Natural killer cell treated with Interleukin-12 subunit alpha and Interleukin-12 subunit beta and Interleukin-15 and Interleukin-18, amount 100 ng/mL, for 72 hours (primary cell): ENCODE measurements at places on chromosomes 3 and 15.

DNA sequence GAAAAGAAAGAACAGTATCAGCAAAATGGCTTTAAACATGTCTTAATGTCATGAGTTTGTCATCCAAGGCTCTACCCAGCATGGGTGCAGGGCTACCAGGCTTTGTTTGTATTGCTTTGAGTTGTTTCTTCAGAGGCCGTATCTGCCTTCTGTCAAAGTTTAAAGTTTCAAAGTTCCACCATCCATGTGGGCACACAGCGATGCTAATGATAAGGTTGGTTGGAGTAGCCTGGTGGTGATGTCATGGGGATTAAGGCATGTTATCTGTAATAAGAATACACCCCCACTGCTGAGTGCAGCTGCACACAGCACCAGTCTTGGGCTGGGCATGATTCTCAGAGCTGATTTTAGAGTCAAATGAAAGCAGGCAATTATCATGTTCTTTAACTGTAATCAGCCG lies 72.0 kb upstream of the LRTM1 start:
- H3K27ac ChIP-seq, result no peak overlapping the region
- no peak overlapping the region for H3K4me3 ChIP-seq
- no peak for DNase-seq
- H3K36me3 ChIP-seq, result no peaks in the 10 kb centered on the region
- no peaks in the 10 kb centered on the region for H3K4me1 ChIP-seq
- H3K27me3 ChIP-seq, result no peaks in the 10 kb centered on the region

- no peaks in the 10 kb centered on the region for H3K4me1 ChIP-seq
- no peak overlapping the region for H3K4me3 ChIP-seq
- H3K27me3 ChIP-seq, result no peaks in the 10 kb centered on the region
- DNase-seq, result no peak
These were observed 45.7 kb downstream of the SYNPR start for GRCh38 chr3:63323766-63324165.

- peak overlapping the region; percentile 86 for H3K4me3 ChIP-seq
- H3K36me3 ChIP-seq, result no peaks in the 10 kb centered on the region
- H3K4me1 ChIP-seq, result peaks cover 17% of the 10 kb centered on the region
- H3K27ac ChIP-seq, result peak overlapping the region; percentile 41
- H3K27me3 ChIP-seq, result peaks cover 38% of the 10 kb centered on the region
These were observed 614 bp downstream of the CHCHD6 start for GRCh38 chr3:126704494-126705214.

- no peak overlapping the region for H3K27ac ChIP-seq
- peaks cover 4% of the 10 kb centered on the region for H3K4me1 ChIP-seq
- DNase-seq, result no peak
These were observed 337.8 kb upstream of the TBC1D5 start for GRCh38 chr3:18080198-18080689.

DNA sequence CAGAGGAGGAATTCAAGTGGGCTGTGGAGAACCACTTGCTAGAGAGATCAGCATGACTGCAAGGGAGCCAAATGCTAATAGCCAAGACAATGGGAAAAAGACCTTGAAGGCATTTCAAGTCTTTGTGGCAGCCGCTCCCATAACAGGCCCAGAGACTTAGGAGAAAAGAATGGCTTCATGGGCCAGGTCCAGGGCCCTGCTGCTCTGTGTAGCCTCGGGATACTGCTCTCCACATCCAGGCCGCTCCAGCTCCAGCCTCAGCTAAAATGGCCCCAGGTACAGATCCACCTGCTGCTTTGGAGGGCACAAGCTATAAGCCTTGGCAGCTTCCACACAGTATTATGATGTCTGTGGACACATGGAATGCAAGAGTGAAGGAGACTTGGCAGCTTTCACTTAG lies 157.7 kb downstream of the NECTIN3 start:
- peaks cover 10% of the 10 kb centered on the region for H3K4me1 ChIP-seq
- no peak overlapping the region for H3K4me3 ChIP-seq
- no peak overlapping the region for H3K27ac ChIP-seq
- DNase-seq, result no peak

- DNase-seq, result no peak
- no peaks in the 10 kb centered on the region for H3K4me1 ChIP-seq
- no peaks in the 10 kb centered on the region for H3K27me3 ChIP-seq
These were observed 75.8 kb downstream of the RSRC1 start for GRCh38 chr3:158185711-158186110.

GRCh38 chr15:45884289-45884688 lies 249.5 kb downstream of the SQOR start:
- no peaks in the 10 kb centered on the region for H3K4me1 ChIP-seq
- H3K4me3 ChIP-seq, result no peak overlapping the region
- H3K36me3 ChIP-seq, result no peaks in the 10 kb centered on the region
- no peak for DNase-seq
